ENCODE measurements at places on chromosomes 6 and 20. TPM values are rescaled to one million over a fixed set of nuclear protein-coding genes. Genes with fewer than 3 reads are reported as not detected.

- DNase-seq, result no peak
These were observed 139.2 kb upstream of the SASH1 start for GRCh38 chr6:148203281-148203925.

DNA sequence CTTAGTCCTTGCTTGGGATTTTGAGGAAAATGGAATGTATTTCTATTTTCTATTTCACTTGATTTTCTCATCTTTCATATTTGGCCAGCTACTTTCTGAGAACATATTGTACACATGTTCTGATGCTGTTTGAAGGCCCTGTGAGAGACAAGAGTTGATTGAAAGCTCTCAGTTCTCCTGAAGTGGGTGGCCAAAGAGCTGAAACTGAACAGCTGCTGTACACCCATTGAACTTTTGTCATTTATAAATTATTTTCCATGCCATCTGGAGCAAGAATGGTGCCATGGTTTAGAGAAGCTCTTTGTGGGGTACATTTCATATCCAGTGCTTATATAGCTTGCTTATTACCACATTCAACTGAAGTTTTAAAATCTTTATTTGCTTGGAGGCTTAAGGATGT lies 298.3 kb downstream of the PRL start:
- DNase-seq, result no peak

DNA sequence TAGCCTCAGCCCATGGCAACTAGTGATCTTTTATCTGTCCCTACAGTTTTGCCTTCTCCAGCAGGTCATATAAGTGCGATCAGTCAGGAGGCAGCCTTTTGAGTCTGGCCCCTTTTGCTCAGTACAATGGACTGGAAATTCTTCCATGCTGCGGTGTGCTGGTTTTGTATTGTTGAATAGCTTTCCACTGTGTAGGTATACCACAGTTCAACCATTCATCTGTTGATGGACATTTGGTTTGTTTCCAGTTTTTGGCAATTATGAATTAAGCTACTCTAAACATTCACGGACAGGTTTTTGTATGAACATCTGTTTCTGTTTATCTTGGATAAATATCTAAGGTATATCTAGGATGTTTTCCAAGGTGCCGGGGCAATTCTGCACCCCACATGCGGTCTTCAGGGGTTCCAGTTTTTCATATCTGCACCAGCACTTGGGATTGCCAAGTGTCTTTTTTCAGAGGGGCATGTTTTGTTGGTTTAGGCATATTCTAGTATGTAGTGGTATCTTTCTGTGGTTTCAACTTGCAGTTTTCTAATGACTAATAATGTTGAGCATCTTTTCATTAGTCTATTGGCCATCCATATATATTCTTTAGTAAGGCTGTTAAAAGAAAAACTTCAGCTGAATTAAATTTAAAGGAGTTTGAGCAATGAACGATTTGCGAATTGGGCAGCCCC lies 141.0 kb downstream of the TFAP2C start:
- DNase-seq, result no peak

- peak; percentile 70 for DNase-seq
These were observed 42.3 kb upstream of the PTPN1 start for GRCh38 chr20:50467718-50468356.

- no peak for DNase-seq
These were observed 969.1 kb upstream of the DEFB115 start for GRCh38 chr20:30288346-30288745.

SALL4 gene
- 7.6 TPM for total RNA-seq

HRH3 gene
- total RNA-seq, result not detected

B3GALT4 gene
- 21.6 TPM for total RNA-seq

ZBTB12 gene
- 22.6 TPM for total RNA-seq

All from Calu3 (cell line).